ENCODE measurements at places on chromosomes 13 and 19. TPM values are rescaled to one million over a fixed set of nuclear protein-coding genes. Genes with fewer than 3 reads are reported as not detected.

Gene SPRED3
- total RNA-seq, result 3.4 TPM

Gene ZNF324
- 16.9 TPM for total RNA-seq

Gene TEX26
- total RNA-seq, result not detected

Gene C19orf67
- not detected for total RNA-seq

Gene ZNF606
- total RNA-seq, result 23.5 TPM
